ENCODE measurements at places on chromosomes 5 and 9. TPM values are rescaled to one million over a fixed set of nuclear protein-coding genes. Genes with fewer than 3 reads are reported as not detected.

DNA sequence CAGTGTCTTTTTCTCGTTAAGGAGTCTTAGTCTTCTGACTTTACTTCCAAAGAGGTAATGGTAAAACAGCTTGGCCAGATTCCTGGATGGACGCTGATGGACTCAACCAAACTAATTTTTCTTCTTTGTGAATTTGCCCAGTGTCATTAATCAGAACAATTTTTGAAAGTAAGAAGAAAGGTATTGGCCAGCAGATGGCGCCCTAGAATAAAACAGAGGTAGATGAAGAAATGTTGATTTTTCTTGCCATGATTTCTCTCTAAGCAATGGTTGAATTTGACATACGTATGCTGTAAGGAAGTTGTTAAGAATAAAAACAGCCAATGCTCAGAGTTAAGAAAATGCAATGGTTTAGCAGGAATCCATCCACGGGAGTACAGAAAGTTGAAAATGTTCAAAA, 500.0 kb downstream of the DIRAS2 start:
- no peaks in the 10 kb centered on the region for H3K4me1 ChIP-seq
- no peak overlapping the region for H3K4me3 ChIP-seq
- DNase-seq: peak; percentile 25
- no peaks in the 10 kb centered on the region for H3K27me3 ChIP-seq

FOXI1 gene
- total RNA-seq: 0.14 TPM

- DNase-seq: no peak
- H3K4me3 ChIP-seq: no peak overlapping the region
- H3K36me3 ChIP-seq: no peaks in the 10 kb centered on the region
- H3K27me3 ChIP-seq: no peaks in the 10 kb centered on the region
Measured at GRCh38 chr5:14850419-14851049, 21.0 kb downstream of the ANKH start.

KDM4C gene
- total RNA-seq: 41.0 TPM

DNA sequence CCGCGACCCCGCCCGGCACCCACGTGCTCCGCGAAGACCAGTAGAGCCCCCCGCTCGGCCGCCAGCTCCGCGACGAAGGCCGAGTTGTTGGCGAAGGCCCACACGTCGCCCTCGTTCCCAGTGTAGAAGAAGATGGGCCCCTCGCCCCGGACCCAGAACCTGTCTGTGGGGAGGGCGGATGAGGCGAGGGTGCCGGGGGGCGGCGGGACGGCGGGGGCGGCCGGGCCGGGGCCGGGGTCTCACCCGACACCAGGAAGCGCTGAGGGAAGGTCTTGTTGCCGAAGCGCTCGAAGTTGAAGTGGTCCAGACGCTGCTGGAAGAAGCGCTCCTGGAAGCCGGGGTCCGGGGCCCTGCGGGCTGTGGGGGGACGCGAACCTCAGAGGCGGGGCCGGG, 317 bp downstream of the DPP7 start:
- no peak for DNase-seq
- peak overlapping the region; percentile 70 for H3K4me3 ChIP-seq
- no peak overlapping the region for H3K27ac ChIP-seq
- H3K27me3 ChIP-seq: no peaks in the 10 kb centered on the region
- peaks cover 29% of the 10 kb centered on the region for H3K4me1 ChIP-seq
- no peaks in the 10 kb centered on the region for H3K36me3 ChIP-seq

Measured in Caco-2 (cell line).